Inflammatory macrophage treated with lipopolysaccharide for 1 hour (primary cell): ENCODE measurements at places on chromosomes 16 and 17.

DNA sequence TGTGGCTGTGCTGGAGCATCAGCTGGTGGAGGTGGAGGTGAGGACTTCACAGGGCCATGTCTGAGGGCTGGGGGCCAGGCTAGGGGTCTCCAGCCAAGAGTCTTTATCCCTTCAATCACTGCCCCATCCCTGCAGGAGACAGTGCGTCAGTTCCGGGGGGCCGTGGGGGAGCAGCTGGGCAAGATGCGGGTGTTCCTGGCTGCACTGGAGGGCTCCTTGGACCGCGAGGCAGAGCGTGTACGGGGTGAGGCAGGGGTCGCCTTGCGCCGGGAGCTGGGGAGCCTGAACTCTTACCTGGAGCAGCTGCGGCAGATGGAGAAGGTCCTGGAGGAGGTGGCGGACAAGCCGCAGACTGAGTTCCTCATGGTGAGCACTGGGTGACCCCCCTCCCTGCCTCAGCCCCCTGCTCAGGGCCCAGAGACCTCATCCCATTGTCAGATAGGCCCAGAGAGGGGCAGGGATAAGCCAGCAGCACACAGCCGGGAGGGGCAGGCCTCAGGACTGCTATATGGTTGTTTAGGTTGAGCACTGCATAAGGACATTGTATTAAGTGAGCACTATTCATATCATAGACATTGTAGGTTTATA, 2.3 kb upstream of the PYDC1 start:
- no peak for DNase-seq

DNA sequence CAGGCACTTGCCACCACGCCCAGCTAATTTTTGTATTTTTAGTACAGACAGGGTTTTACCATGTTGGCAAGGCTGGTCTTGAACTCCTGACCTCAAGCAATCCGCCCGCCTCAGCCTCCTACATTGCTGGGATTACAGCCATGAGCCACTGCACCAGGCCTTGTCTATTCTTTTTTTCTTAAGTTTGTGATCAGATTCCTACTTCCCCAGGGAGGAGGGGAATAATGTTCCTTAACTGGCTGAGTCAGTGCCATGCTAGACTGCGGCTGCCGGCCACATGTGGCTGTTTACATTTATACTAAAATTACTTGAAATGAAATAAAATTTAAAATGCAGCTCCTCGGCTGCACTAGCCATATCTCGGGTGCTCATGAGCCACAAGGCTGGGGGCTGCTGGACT, 27.8 kb upstream of the USP36 start:
- DNase-seq, result no peak

DNA sequence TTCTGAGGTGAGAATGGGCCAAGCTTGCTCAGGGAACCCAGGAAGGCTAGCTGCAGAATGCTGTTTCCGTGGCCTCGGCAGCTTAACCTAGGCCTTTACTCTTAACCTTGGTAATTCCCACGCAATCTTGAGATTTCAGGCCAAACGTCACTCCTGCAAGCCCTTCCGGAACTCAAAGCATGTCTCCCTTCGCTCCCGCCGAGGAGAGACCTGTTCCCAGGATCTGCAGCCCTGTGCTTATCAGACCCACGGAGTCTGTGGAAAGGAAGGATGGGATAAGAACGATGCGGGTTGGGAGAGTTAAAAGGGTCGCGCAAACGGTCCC, 524 bp upstream of the ZFP3 start:
- no peak for DNase-seq

GRCh38 chr16:76335180-76335974, 58.2 kb downstream of the CNTNAP4 start:
- no peak for DNase-seq

- DNase-seq, result no peak
Measured at GRCh38 chr16:85064186-85064585, 36.6 kb downstream of the KIAA0513 start.

DNA sequence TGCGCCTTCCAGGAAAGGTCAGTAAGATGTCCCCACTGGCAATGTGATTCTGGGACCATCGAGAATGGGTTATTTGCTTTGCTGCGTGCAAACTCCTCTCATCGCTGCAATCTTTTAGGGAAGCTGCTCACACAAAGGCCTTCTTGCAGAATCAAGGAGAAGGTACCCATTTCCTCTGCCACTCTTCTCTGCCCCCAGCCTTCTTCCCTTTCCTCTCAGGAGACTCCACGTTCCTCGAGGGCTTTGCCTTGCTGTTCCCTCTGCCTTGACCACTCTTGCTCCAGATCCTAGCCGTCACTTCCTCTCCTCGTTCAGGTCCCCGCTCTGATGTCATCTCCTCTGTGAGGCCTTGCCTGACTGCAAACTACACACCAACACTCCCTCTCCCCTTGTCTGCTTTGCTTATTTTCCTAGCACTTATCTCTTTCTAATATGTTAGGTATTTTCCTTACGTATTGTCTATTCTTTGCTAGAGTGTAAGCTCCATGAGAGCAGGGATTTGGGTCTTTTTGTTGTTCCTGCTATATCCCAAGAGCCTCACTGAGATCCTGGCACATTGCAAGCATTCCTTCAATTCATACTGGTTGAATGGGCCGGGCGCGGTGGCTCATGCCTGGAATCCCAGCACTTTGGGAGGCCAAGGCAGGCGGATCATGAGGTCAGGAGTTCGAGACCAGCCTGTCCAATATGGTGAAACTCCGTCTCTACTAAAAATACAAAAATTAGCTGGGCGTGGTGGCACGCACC, 5.3 kb upstream of the CRK start:
- DNase-seq, result peak; percentile 77

DNA sequence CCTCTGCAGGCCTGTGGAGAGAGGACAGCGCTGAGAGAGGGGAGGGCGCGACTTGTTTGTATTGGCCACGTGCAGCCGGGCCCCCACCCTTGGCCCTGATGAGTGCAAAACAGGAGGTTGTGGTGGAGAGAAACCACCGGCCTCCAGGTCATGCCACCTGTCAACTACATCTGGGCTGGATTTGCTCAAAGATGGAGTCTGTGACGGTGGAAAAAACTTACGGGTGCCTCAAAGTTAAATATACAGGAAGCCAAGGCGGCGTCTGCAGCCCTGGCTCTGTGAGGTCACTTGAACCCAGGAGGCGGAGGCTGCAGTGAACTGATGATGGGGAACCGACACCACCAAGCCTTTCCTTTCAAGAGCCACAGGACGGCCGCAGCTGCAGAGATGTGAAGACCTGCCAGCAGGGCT, 15.7 kb downstream of the C16orf74 start:
- no peak for DNase-seq

- peak; percentile 5 for DNase-seq
Measured at GRCh38 chr16:24689128-24689527, 40.3 kb upstream of the TNRC6A start.

- DNase-seq, result no peak
Measured at GRCh38 chr17:62637809-62638208, 10.3 kb downstream of the MRC2 start.

DNA sequence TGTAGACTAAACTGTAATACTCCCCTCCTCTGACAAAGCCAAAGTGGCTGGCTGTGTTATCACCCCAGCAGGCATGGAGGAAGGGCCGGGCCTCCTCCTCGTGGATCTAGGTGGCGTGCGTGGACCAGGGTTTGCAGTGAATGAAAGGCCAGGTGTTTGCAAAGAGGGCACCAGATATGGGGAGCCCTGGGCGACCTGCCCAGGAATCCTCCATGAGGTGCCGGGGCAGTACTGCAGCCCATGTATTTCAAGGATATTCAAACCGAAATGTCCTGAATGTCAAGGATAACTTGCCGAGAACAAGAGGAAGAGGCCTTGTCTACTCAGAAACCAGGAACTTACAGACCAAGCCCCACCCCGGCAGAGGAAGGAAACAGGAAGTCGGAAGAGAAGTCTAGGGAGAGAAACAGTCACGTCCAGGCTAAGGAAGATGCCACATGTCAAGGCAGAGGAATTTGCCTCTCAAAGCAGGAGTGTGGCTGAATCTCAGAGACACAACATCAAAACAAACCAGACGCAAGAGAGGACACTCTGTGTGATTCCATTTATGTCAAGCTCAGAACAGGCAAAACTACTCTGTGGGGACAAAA, 13.7 kb upstream of the OSGIN1 start:
- DNase-seq, result peak; percentile 61
